BJ (cell line): ENCODE measurements at places on chromosomes 2 and 18. TPM values are rescaled to one million over a fixed set of nuclear protein-coding genes. Genes with fewer than 3 reads are reported as not detected.

Gene PCBP1
- 59.2 and 87.4 TPM in 2 replicates for polyA plus RNA-seq

Gene RNF144A
- polyA plus RNA-seq: 0.12 and 0.16 TPM in 2 replicates

Gene EPB41L3
- 4.6 and 6.5 TPM in 2 replicates for polyA plus RNA-seq

Gene KRCC1
- 16.8 and 33.7 TPM in 2 replicates for polyA plus RNA-seq

Gene FEV
- not detected in 2 replicates for polyA plus RNA-seq

Gene UNC80
- polyA plus RNA-seq: not detected in 2 replicates

Gene ACKR3
- polyA plus RNA-seq: 4.6 and 6.6 TPM in 2 replicates

Gene ABCG8
- not detected in 2 replicates for polyA plus RNA-seq

Gene ANKRD30B
- 0.05 TPM in 1 of 2 replicates, not detected in the other for polyA plus RNA-seq

Gene SERPINB3
- polyA plus RNA-seq: not detected in 2 replicates

Gene EFEMP1
- 1,148 and 1,200 TPM in 2 replicates for polyA plus RNA-seq

Gene ANO7
- 0.50 and 0.74 TPM in 2 replicates for polyA plus RNA-seq

Gene SERPINB12
- not detected in 2 replicates for polyA plus RNA-seq

Gene SMYD1
- polyA plus RNA-seq: not detected in 2 replicates

Gene PDE1A
- 1.0 and 1.8 TPM in 2 replicates for polyA plus RNA-seq

Gene ACMSD
- polyA plus RNA-seq: not detected in 2 replicates

Gene STAT4
- polyA plus RNA-seq: 1.3 and 1.5 TPM in 2 replicates

Gene WDR33
- 14.8 and 27.4 TPM in 2 replicates for polyA plus RNA-seq

DNA sequence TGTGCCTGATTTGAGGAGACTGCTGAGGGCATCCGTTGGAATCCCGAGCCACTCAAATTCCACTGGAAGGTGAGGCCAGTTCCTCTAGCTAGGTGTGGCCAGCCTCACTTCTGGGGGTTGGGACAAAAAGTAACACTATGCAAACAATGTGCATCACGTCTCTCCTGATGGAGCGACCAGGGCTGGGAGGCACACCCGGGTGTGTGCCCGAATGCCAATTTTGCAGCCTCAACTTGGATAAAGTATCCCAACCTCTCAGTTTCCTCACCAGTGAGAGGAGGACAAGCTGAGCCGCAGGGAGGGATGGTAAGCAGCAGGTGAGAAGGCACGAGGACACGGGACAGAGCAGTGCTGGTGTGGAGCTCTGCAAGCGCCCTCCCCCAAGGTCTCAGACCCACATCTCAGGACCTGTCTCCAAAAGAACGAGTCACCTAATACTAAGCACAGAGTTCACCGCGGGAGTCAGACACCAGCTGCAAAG is 218.3 kb downstream of the HAUS1 start:
- DNase-seq: no peak

DNA sequence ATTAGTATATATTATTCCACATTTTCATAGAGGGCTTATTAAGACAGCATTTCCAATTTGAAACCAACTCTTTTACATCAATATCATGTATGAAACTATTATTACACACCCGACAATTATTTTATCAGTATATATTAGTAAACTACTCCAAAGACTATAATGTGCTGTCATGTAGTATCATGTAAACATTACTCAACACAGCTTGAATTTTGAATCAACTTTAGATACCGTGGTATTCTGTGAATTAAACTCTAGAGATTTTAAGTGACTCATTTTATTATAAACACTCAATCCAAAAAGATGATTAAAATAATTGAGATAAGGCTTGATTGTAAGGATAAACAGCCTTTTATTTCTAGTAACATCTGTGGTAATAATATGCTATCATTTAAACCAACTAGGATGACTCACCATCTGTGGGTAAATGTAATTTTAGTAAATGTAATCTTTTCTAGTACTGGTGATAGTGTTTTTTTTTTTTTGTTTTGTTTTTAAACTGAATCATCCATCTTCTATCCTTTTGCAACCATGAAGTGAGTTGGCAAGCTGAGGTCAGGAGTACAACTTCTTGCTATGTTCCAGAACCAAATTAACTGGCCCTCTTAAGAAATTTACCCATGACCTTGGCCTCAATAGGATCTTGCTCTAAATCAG is 144.3 kb upstream of the SMAD7 start:
- DNase-seq: peak; percentile 66

GRCh38 chr2:177556153-177556552 is 163.6 kb downstream of the AGPS start:
- no peak for DNase-seq

- no peak for DNase-seq
These were observed 15.7 kb downstream of the CRIM1 start for GRCh38 chr2:36371070-36371874.

DNA sequence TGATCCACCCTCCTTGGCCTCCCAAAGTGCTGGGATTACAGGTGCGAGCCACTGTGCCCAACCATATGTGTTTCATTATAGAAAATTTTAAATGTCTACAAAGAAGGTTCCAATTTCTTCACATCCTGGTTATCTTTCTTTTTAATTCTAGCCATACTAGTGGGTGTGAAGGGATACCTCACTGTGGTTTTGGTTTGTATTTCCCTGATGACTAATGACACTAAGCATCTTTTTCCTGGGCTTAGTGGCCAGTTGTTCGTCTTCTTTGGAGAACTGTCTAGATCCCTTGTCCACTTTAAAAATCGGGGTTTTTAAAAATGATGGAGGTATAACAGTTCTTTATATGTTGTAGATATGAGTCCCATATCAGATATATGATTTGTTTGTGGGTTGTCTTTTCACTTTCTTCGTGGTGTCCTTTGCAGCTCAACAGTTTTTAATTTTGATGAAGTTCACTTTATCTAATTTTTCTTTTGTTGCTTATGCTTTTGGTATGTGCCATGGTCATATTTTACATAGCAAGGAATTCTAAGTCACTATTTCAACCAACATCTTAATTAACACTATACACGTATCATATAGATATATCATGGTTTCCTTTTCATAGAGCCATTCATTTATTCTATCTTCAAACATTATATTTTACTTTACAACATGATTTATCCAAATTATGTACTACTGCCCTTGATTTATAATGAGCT is 135.0 kb upstream of the RIOK3 start:
- DNase-seq: no peak

DNA sequence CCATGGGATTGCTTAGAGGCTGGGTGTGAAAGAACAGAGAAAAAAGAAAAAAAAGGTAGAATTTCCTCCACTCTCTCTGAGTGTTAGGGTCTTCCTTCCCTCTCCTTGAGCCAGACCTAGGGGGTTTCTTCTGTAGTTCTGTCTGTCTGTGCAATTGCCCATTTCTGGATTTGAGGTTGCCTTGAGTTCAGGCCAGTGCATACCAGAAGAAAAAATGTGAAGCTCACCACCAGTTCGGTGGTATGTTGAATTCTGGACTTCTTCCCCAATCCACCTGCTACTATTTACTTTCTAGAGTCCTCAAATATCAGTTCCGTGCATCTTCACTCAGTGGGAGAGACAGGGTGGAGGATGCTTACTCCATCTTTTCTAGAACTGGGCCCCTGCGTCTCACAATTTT is 15.3 kb upstream of the SELENOI start:
- no peak for DNase-seq

- DNase-seq: peak; percentile 44
These were observed 61.1 kb upstream of the XDH start for GRCh38 chr2:31475692-31476091.

- no peak for DNase-seq
These were observed 183.9 kb downstream of the FMNL2 start for GRCh38 chr2:152518641-152519580.

DNA sequence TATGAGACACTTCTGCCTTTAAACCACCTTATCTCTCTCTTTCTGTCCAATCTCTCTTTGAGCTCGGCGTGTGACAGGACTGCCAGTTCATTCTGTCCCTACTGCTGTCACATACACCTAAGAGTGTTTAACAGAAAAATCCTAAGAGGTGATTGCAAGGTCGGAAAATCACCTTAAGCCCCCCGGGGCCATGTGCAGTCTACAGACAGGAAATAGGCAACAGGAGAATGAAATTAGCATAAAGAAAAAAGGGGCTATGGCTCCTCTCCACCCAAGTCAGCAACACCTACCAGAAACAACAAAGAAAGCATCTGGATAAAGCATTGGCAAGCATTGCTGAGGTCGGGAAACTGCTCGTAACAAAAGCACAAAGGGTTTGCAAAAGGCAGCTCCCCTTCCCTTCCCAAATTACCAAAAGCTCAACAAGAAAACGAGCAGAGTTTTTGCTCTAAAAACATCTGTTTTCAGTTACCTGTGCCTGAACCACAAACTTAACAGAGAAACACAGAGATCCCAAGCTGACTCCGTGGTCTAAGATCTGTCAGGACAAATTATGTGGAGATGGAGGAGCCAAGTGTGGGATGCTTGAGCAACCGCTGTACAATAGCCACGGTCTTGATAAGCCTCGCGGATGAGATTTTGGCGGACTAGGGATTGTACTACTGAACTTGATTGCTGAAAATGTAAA is 30.4 kb downstream of the ANKRD44 start:
- peak; percentile 27 for DNase-seq

- DNase-seq: peak; percentile 24
These were observed 725 bp upstream of the ANKRD53 start for GRCh38 chr2:70977605-70978205.

DNA sequence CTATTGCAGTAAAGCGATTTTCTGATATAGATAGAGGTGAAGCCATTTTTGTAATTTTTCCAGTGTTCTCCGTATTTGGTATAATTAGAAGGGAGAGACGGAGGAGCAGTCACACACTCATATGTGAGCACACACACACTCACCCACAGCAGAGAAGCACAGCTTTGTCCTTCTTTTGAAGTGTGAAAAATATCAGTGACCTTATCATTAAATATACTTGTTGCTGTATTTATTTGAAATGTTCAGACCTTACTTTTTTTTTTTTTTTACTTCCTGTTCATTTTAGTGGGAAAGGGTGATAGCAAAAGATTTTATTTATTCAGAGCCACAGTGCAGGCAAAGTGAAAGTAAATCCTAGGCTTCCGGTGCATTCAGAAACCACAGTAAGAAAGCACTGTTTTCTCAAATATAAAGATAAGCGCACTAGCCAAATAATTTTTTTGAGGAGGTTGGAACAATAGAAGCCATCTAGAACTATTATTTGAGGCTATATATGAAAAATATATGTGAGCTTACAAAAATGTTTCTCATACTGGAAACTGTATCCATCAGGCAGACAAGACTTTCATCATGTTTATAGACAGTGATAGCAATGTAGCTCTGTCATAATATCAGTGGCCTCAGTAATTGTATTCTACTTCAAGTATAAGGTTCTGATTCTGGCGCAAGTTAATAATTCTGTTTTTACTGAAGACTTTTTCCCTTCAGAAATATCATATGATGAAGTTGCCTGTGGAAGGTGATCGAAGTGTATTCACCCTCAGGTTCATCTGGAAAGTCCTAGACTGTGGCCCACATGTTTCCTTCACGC is 37.2 kb downstream of the TSHZ1 start:
- DNase-seq: no peak

DNA sequence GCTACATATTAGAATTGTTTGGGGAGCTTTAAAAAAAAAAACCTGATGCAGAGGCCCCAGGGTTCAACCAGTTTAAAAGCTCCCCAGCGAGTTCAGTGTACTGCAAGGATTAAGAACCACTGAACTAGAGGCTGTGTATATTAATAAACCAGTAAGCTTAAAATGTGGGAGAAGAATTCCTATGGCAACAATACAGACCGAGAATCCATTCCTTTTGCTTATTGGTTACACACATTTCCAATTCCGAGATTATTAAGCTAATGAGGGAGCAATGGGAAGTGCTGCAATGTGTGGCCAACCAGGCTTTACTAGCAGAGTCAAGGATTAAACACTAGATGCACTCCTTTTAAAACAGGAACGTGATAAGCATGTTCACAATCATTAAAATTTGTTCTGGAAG is 204.4 kb downstream of the TDRD15 start:
- no peak for DNase-seq

DNA sequence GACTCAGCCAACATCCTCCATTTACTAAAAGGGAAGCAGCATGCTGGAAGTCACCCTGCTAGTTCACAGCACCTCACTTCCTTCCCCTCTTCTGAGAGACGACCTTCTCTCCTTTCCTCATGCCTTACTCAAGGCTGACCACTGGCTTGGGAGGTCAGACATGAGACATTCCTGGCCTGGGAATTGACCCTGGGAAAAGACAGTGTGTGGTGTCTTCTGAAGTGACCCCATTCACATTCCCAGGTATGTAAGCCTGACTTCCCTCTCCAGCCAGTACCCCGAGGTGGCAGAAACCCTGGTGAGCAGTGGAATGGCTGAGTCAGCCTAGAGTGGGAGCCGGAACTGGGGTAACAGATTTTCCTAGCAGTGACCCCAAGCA is 92.4 kb downstream of the PLB1 start:
- DNase-seq: no peak

GRCh38 chr2:223108351-223109050 is 56.5 kb downstream of the KCNE4 start:
- peak; percentile 61 for DNase-seq

GRCh38 chr18:6058941-6059340 is 163.6 kb upstream of the TMEM200C start:
- peak; percentile 19 for DNase-seq

DNA sequence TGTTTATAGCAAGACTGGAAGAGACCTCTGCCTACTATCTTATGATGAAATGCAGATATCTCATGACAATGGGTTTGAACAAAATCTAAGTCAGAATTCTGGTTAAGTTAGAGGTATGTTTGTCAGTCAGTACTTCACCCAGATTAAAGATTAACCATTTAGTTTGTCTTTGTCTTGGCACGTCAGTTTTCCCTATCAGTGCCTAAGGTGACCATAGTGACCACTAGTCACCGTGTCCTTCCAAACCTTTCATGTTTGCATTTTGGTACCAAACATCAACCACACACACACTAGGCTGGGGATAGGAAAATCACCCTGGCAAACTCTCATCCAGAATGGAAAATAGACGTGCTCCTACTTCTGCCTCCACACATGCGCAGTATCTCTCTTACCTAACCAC is 248.9 kb downstream of the PIEZO2 start:
- no peak for DNase-seq

GRCh38 chr2:220736778-220737177 is 835.3 kb downstream of the EPHA4 start:
- no peak for DNase-seq

DNA sequence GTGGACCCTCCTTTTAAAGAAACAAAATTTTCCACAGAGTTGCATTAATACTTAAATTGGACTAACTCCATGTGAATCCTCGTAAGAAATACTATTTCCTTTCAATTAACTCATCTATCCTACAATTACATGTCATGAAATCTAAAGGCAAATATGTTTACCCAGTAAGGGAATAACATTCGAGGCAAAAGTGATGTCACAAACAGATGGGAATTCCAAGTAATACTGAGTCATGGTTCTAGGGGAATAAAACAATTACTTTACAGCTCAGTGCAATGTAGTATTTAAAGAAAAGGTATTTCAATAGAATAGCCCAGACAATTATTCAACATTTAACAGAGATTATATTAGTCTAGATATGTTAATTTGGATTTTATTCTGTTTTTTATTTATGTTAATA is 205.8 kb downstream of the ZNF385B start:
- DNase-seq: peak; percentile 34

GRCh38 chr2:7256377-7256776 is 339.2 kb downstream of the RNF144A start:
- no peak for DNase-seq

GRCh38 chr2:192195548-192196418 is 1.1 kb upstream of the TMEFF2 start:
- DNase-seq: no peak
